Right kidney (tissue), 9 donors: ENCODE measurements at places on chromosomes 16 and 17.
A peak's percentile ranks its signal among the peaks of the same experiment; 100 is the strongest.

DNA sequence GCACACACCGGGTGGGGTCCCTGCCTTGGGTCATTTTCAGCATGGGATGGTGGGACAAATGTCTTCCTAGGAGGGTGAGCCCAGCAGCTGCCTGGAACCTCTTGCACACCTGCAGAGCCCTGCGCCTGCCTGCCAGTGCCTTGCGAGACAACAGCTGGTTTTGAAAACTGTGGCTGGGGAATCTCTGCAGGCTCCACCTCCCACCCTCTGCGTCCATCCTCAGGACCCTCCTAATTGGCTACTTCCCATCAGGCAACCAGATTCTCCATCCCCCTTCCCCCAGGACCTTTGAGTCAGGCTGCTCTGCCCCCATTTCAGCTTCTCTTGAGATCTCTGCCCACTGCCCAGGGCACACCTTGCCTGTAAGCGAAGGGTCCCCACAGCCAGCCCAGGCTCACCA lies 26.6 kb downstream of the PEMT start:
- DNase-seq: no peak

GRCh38 chr16:84643674-84644073 lies 4.6 kb upstream of the KLHL36 start:
- DNase-seq: no peak

- DNase-seq: no peak
Observed at GRCh38 chr16:59849716-59850115, 1115.6 kb upstream of the GOT2 start.

GRCh38 chr17:36931096-36931696 lies 6.1 kb upstream of the LHX1 start:
- DNase-seq: peak; percentile 33
